ENCODE measurements at places on chromosomes 2 and 18. TPM values are rescaled to one million over a fixed set of nuclear protein-coding genes. Genes with fewer than 3 reads are reported as not detected.

The GAL3ST2 gene
- 0.57 TPM for total RNA-seq

The METAP1D gene
- 5.6 TPM for total RNA-seq

The DCDC2C gene
- total RNA-seq: not detected

The HK2 gene
- 22.2 TPM for total RNA-seq

The EML4 gene
- 84.6 TPM for total RNA-seq

The TSPYL6 gene
- total RNA-seq: not detected

The HOXD4 gene
- not detected for total RNA-seq

The FABP1 gene
- total RNA-seq: not detected

The AQP12A gene
- not detected for total RNA-seq

The C2orf78 gene
- total RNA-seq: not detected

The CCDC85A gene
- total RNA-seq: 0.86 TPM

DNA sequence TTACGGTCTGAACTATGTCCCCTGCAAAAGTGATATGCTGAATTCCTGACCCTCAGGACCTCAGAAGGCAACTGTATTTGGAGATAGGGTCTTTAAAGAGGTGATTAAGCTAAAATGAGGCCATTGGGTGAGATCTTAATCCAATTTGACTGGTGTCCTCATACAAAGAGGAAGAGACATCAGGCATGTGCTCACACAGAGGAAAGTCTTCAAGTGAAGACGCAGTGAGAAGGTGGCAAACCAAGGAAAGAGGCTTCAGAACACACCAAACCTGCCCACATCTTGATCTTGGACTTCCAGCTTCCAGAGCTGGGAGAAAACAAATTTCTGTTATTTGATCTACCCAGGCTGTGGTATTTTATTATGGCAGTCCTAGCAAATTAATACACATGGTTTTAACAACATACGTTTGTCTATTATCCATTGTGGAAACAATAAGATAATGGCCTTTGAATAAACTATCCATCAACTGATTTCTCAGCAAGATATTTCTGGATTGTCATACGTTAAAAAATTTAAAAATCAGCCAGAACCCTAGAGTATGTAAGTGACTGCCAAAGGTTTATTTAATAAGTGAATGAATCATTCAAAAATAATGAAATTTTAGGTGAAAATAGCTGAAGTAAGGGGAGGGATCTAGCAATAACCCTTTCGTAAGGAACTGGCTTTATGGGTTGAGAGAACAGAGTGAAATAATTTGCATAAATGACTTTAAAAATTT lies 6.5 kb downstream of the WIPF1 start:
- H3K4me1 ChIP-seq: peaks cover 3% of the 10 kb centered on the region
- no peak overlapping the region for H3K4me3 ChIP-seq
- no peak overlapping the region for H3K27ac ChIP-seq
- no peaks in the 10 kb centered on the region for H3K36me3 ChIP-seq

GRCh38 chr2:46116150-46116549 lies 181.1 kb upstream of the EPAS1 start:
- H3K4me3 ChIP-seq: no peak overlapping the region
- no peak for DNase-seq
- H3K27ac ChIP-seq: no peak overlapping the region

DNA sequence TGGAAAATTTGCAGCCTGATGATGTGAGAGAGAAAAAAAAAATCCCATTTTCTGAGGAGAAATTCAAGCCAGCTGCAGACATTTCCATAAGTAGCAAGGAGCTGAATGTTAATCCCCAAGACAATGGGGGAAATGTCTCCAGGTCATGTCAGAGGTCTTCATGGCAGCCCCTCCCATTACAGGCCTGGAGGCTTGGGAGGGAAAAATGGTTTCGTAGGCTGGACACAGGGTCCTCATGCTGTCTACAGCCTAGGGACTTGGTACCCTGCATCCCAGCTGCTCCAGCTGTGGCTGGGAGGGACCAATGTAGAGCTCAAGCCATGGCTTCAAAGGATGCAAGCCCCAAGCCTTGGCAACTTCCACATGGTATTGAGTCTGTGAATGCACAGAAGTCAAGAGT lies 53.5 kb upstream of the ARHGAP15 start:
- no peaks in the 10 kb centered on the region for H3K4me1 ChIP-seq
- DNase-seq: no peak
- no peaks in the 10 kb centered on the region for H3K36me3 ChIP-seq
- H3K4me3 ChIP-seq: no peak overlapping the region
- H3K27ac ChIP-seq: no peak overlapping the region

DNA sequence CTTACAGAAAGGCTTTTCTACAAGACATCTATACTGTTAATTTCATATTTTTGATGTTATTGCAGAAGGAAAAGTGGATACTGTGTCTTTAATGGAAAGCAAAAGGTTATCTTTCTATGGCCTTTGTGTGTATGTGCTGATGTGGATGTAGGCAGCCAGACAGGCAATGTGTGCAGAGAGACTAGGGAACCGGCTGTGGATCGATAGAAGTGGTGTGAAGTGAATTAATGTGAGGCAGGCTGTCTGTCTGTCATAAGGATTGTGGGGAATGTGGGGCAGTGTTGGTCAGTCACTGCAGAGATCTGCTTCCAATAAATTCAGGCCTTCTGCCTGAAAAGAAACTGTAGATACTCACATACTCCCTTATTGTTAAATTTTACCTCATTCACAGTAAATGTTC lies 156.7 kb downstream of the WDR7 start:
- no peaks in the 10 kb centered on the region for H3K27me3 ChIP-seq
- H3K4me3 ChIP-seq: no peak overlapping the region
- no peak for DNase-seq
- no peak overlapping the region for H3K27ac ChIP-seq
- no peaks in the 10 kb centered on the region for H3K36me3 ChIP-seq

DNA sequence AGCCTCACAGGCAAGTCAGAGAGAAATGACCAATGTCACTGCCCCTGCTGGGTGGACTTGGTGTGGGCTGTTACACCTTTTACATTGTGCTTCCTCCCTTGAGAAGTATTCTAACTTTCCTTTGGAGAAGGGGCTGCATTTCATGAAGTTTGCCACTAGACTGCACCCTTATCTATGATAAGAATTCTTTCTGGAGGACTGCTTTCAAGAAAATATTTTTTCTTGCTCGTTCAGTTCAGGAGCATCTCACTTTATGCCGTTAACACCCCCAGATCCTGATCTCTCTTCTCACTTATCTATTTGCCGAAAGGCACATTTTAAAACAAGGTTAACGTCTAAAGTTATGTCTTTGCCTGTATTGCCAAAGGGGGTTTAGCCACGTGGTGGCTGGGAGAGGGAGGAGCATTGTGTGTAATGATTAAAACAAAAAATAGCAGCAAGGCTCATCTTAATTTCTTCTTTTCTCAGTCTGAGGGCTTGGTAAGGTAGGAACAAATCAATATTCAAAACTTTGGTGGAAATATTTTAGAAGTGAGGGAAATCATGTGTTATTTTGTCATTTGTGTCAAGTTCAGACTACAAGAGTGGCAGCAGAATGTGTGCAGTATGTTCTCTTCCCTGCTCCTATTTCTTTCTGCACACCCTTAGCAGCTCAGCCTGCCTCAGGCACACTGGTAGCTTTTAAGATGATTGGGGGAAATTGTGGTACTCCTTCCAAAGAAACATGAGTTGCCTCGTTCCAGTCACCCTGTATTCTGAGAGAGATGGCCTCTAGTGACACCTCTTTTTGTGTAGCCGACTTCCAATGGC lies 1.6 kb upstream of the IGFBP5 start:
- H3K4me3 ChIP-seq: no peak overlapping the region
- no peak for DNase-seq
- no peak overlapping the region for H3K27ac ChIP-seq
- no peaks in the 10 kb centered on the region for H3K4me1 ChIP-seq
- peaks cover 33% of the 10 kb centered on the region for H3K27me3 ChIP-seq
- H3K36me3 ChIP-seq: no peaks in the 10 kb centered on the region

DNA sequence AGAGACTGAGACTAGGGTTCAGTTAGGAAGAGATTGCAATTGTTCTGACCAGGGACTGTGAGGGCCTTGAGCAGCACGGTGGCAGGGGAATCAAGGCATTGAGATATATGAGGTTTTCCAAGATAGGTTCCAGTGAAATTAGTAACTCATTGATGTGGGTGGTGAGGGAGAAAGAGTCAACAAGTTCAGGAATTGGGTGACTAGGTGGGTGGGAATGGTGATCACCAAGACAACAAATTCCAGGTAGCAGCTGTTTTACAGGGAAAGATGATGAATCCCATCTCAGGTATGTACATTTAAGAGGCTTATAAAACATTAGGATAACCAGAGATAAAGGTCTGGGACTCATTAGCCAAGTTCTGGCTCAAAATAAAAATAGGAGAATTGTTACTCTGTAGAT lies 251.5 kb upstream of the MGAT5 start:
- H3K27ac ChIP-seq: no peak overlapping the region
- H3K4me1 ChIP-seq: no peaks in the 10 kb centered on the region
- H3K4me3 ChIP-seq: no peak overlapping the region
- no peaks in the 10 kb centered on the region for H3K27me3 ChIP-seq

DNA sequence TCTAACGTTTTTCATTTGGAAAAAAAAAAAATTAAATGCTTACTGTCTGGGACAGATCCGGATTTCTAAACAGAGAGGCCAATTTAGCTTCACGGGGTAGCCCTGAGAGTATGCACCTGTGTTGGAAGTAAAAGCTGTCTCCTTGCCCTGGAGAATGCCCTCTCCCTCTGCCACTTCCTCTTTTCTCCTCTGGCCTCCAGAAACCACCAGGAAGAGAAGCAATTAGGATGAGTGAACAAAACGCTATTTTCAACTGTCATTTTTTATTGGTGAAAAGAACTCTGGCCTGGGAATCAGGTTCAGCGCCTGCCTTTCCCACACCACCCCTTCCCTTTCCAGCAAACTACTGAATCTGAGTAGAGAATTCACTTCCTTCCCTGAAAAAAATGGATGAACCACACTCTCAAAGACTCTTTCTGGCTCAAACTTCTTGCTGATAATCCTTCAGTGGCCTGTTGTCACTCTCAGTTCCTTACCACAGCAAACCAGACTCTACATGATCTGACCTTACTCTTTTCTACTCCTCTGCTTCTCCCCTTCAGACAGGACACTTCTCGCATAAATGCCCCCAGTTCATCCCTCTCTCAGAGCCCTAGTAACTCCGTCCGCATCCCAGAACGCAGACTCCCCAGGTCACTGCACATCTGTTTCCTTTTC lies 29.8 kb downstream of the KLF7 start:
- peak overlapping the region; percentile 14 for H3K27ac ChIP-seq
- H3K36me3 ChIP-seq: peaks cover 92% of the 10 kb centered on the region
- H3K4me1 ChIP-seq: peaks cover 17% of the 10 kb centered on the region
- H3K4me3 ChIP-seq: no peak overlapping the region
- DNase-seq: no peak

- H3K4me3 ChIP-seq: no peak overlapping the region
- H3K36me3 ChIP-seq: peaks cover 15% of the 10 kb centered on the region
- peaks cover 3% of the 10 kb centered on the region for H3K4me1 ChIP-seq
- H3K27ac ChIP-seq: no peak overlapping the region
- H3K27me3 ChIP-seq: no peaks in the 10 kb centered on the region
These were observed 6.4 kb upstream of the KCMF1 start for GRCh38 chr2:84964406-84965191.

GRCh38 chr2:112182581-112183034 lies 44.4 kb downstream of the FBLN7 start:
- H3K27ac ChIP-seq: no peak overlapping the region
- peaks cover 46% of the 10 kb centered on the region for H3K27me3 ChIP-seq
- no peaks in the 10 kb centered on the region for H3K36me3 ChIP-seq
- no peaks in the 10 kb centered on the region for H3K4me1 ChIP-seq
- H3K4me3 ChIP-seq: no peak overlapping the region
- peak; percentile 41 for DNase-seq

GRCh38 chr18:27695052-27695451 lies 481.9 kb downstream of the CDH2 start:
- no peak for DNase-seq
- no peaks in the 10 kb centered on the region for H3K36me3 ChIP-seq
- no peak overlapping the region for H3K4me3 ChIP-seq
- H3K27ac ChIP-seq: no peak overlapping the region
- peaks cover 15% of the 10 kb centered on the region for H3K27me3 ChIP-seq

DNA sequence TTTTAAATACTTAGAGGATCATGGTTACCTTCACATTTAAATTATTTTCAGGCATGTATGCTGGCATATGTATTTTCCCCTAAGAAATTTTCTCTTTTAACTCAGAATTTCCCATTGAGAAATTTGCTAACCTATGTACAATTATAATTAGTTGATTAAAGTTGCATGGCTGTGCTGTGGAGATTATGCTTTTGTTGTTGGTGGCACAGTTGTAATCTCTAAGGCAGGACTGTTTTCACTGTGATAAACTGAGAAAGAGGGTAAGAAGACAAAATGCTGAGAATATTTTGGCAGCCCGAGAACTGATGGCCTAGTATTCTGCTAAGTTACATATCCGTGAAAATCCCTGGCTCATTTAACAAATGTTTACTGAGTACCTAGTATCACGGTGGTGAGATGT lies 1.4 kb downstream of the VRK2 start:
- H3K36me3 ChIP-seq: peaks cover 21% of the 10 kb centered on the region
- peak overlapping the region; percentile 85 for H3K4me3 ChIP-seq
- no peaks in the 10 kb centered on the region for H3K27me3 ChIP-seq
- DNase-seq: no peak

Data from endodermal cell (in vitro differentiated cells).